ENCODE measurements at places on chromosomes 4 and X.

GRCh38 chr4:11151500-11151899, 277.2 kb downstream of the HS3ST1 start:
- DNase-seq: peak; percentile 43
- no peak overlapping the region for H3K27ac ChIP-seq
- peaks cover 15% of the 10 kb centered on the region for H3K4me1 ChIP-seq
- H3K4me3 ChIP-seq: no peak overlapping the region
- H3K27me3 ChIP-seq: no peaks in the 10 kb centered on the region

- no peak overlapping the region for H3K4me3 ChIP-seq
- H3K27ac ChIP-seq: no peak overlapping the region
These were observed 162.8 kb downstream of the PPP1R2C start for GRCh38 chrX:42615161-42615563.

GRCh38 chr4:54395013-54395527, 166.0 kb downstream of the PDGFRA start:
- no peak for DNase-seq
- no peaks in the 10 kb centered on the region for H3K36me3 ChIP-seq
- H3K4me3 ChIP-seq: no peak overlapping the region
- H3K4me1 ChIP-seq: no peaks in the 10 kb centered on the region

GRCh38 chrX:70901465-70901864, 7.0 kb downstream of the TEX11 start:
- H3K27me3 ChIP-seq: no peaks in the 10 kb centered on the region
- no peak overlapping the region for H3K27ac ChIP-seq
- H3K4me3 ChIP-seq: no peak overlapping the region
- no peaks in the 10 kb centered on the region for H3K4me1 ChIP-seq

DNA sequence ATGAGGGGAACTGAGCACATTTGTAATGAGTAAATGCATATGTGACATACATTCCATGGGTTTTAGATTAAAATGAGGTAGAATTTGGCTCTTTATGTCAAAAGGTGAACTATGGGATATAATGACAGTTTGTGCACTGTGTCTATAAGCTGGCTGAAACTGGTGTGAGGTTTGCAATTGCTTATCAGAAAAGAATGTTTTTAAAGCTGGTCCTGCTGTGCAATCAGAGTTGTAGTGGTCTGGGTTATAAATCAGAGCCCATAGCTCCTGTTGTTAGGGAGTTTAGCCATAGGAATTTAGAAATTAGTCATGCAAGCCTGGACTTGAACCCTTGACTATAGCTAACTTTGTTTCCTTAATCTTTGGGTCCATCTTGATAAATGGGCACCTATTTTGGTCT, 23.1 kb upstream of the GATB start:
- DNase-seq: no peak
- H3K27ac ChIP-seq: no peak overlapping the region
- H3K4me3 ChIP-seq: no peak overlapping the region
- H3K27me3 ChIP-seq: no peaks in the 10 kb centered on the region
- no peaks in the 10 kb centered on the region for H3K4me1 ChIP-seq

GRCh38 chrX:24694825-24695224, 1.1 kb downstream of the POLA1 start:
- peak overlapping the region; percentile 84 for H3K4me3 ChIP-seq
- H3K36me3 ChIP-seq: no peaks in the 10 kb centered on the region
- H3K4me1 ChIP-seq: peaks cover 18% of the 10 kb centered on the region
- DNase-seq: no peak
- peak overlapping the region; percentile 68 for H3K27ac ChIP-seq
- no peaks in the 10 kb centered on the region for H3K27me3 ChIP-seq

- H3K4me3 ChIP-seq: no peak overlapping the region
- H3K36me3 ChIP-seq: no peaks in the 10 kb centered on the region
- H3K27me3 ChIP-seq: no peaks in the 10 kb centered on the region
These were observed 24.3 kb upstream of the PGM2 start for GRCh38 chr4:37802068-37802666.

- no peak overlapping the region for H3K27ac ChIP-seq
- no peak for DNase-seq
- no peaks in the 10 kb centered on the region for H3K4me1 ChIP-seq
- H3K27me3 ChIP-seq: no peaks in the 10 kb centered on the region
- no peaks in the 10 kb centered on the region for H3K36me3 ChIP-seq
These were observed 243.2 kb upstream of the NOCT start for GRCh38 chr4:138772366-138772765.

DNA sequence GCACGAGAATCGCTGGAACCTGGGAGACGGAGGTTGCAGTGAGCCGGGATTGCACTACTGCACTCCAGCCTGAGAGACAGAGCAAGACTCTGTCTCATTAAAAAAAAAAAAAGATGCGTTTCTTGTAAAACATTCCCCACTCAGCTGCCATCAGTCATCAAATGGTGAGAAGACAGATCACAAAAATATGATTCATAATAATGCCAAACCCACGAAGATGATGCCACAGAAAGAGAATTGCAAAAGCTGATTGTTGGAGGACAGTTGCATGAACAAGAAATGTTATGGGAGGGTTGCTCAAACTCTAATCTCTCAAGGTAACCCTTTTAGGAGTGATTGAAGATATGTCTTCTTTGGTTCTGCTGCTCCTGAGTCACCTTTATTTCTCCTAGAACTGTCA, 21.4 kb upstream of the SMIM14 start:
- H3K27me3 ChIP-seq: no peaks in the 10 kb centered on the region
- no peaks in the 10 kb centered on the region for H3K36me3 ChIP-seq
- H3K4me3 ChIP-seq: no peak overlapping the region
- H3K27ac ChIP-seq: no peak overlapping the region

DNA sequence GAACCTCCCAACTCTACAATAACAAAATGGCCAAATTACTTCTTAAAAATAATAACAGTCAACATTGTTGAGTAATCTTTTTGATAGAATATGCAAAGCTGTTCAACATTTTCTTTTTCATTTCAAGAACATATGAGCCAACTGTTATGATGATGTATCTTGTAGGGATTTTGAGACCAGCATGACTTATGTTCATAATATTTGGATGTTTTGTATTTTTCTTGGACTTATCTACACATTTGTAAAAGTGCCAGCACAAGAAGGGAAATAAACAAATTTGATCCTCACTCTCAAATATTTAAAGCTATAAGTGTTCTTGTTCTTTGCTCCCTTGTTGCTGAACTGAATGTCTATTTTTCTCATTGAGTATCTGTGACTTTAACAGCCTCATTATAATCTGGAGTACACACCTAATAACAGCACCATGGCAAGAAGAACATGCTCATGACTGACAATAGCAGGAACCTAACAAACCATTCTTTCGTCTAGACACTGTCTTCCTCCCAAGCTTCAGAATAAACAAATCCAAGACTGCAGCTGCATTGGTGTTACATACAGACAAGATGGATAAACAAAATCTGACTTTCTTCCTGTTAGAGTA, 1049.7 kb downstream of the FAT4 start:
- H3K27ac ChIP-seq: no peak overlapping the region
- H3K4me3 ChIP-seq: no peak overlapping the region
- DNase-seq: no peak
- H3K36me3 ChIP-seq: no peaks in the 10 kb centered on the region
- H3K4me1 ChIP-seq: no peaks in the 10 kb centered on the region
- H3K27me3 ChIP-seq: no peaks in the 10 kb centered on the region

DNA sequence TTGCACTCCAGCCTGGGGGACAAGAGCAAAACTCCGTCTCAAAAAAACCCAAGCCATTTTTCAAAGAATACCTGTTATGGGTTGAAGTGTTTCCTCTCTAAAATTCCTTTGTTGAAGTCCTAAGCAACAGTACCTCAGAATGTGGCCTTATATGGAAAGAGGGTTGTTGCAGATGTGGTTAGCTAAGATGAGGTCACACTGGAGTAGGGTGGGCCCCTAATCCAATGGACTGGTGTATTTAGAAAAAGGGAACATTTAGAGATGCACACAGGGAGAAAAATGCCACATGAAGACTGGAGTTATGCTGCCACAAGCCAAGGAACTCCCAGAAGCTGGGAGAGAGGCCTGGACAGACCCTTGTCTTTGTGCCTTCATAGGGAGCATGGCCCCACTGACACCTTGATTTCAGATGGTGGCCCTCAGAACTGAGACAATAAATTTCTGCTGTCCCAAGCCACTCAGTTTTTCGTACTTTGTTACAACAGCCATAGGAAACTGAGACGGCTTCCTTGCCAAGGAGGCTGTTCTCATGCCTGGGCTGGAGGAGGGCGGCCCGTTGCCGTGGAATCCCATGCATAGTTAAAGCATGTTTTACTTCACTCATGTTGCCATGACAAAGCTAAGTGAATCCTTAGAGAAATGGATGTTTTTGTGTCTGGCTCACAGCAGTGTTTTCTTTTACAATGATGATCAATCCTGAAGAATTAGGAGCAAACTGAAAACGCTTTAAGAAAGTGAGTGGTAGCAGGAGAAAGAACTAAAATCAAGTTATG, 16.5 kb downstream of the TRAPPC2 start:
- no peak overlapping the region for H3K27ac ChIP-seq
- DNase-seq: no peak
- no peak overlapping the region for H3K4me3 ChIP-seq
- no peaks in the 10 kb centered on the region for H3K36me3 ChIP-seq
- H3K27me3 ChIP-seq: no peaks in the 10 kb centered on the region

GRCh38 chr4:93201471-93202096, 627.0 kb upstream of the ATOH1 start:
- no peak for DNase-seq
- no peaks in the 10 kb centered on the region for H3K27me3 ChIP-seq
- no peaks in the 10 kb centered on the region for H3K36me3 ChIP-seq
- no peaks in the 10 kb centered on the region for H3K4me1 ChIP-seq
- no peak overlapping the region for H3K27ac ChIP-seq
- no peak overlapping the region for H3K4me3 ChIP-seq

DNA sequence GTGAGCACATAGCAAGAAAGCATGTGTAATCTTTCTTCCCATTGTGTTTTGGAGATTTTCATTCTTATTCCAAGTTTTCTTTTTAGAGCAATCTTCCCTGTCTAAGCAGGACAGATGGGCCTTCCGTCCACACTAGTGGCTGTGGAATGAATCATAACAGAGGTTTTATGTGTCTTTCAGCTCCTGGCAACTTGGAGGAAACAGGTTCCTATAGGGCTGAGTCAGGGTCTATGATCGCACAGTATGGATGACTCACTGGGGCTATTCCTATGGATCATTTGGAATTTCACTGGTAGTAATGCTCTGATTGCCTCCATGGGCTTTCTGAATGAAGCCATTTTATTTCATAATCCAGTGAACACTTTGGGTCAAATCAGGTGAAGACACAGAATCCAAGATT, 51.8 kb upstream of the CBLL2 start:
- no peaks in the 10 kb centered on the region for H3K4me1 ChIP-seq
- no peak overlapping the region for H3K27ac ChIP-seq
- DNase-seq: no peak
- H3K27me3 ChIP-seq: no peaks in the 10 kb centered on the region
- H3K4me3 ChIP-seq: no peak overlapping the region

- DNase-seq: no peak
- peaks cover 6% of the 10 kb centered on the region for H3K27me3 ChIP-seq
- H3K36me3 ChIP-seq: no peaks in the 10 kb centered on the region
These were observed 126.9 kb downstream of the FAM53A start for GRCh38 chr4:1557221-1557597.

- H3K4me1 ChIP-seq: no peaks in the 10 kb centered on the region
- no peak overlapping the region for H3K4me3 ChIP-seq
- H3K27me3 ChIP-seq: no peaks in the 10 kb centered on the region
- no peak overlapping the region for H3K27ac ChIP-seq
- DNase-seq: no peak
- H3K36me3 ChIP-seq: no peaks in the 10 kb centered on the region
These were observed 49.6 kb downstream of the CASP3 start for GRCh38 chr4:184599492-184600135.

- H3K4me1 ChIP-seq: peaks cover 22% of the 10 kb centered on the region
- H3K27ac ChIP-seq: no peak overlapping the region
- no peak for DNase-seq
These were observed 124.4 kb downstream of the ZNF827 start for GRCh38 chr4:145814246-145814645.

GRCh38 chrX:119211649-119212014, 24.5 kb upstream of the PGRMC1 start:
- no peak for DNase-seq
- H3K27ac ChIP-seq: no peak overlapping the region
- no peaks in the 10 kb centered on the region for H3K27me3 ChIP-seq
- H3K36me3 ChIP-seq: no peaks in the 10 kb centered on the region
- H3K4me3 ChIP-seq: no peak overlapping the region
- no peaks in the 10 kb centered on the region for H3K4me1 ChIP-seq

GRCh38 chr4:98516441-98517217, 141.8 kb downstream of the TSPAN5 start:
- H3K27ac ChIP-seq: no peak overlapping the region
- no peaks in the 10 kb centered on the region for H3K4me1 ChIP-seq
- no peak for DNase-seq
- no peak overlapping the region for H3K4me3 ChIP-seq

GRCh38 chr4:17309567-17310268, 202.2 kb downstream of the QDPR start:
- H3K27me3 ChIP-seq: no peaks in the 10 kb centered on the region
- H3K27ac ChIP-seq: peak overlapping the region; percentile 82
- H3K4me1 ChIP-seq: peaks cover 19% of the 10 kb centered on the region
- no peak overlapping the region for H3K4me3 ChIP-seq
- H3K36me3 ChIP-seq: no peaks in the 10 kb centered on the region

DNA sequence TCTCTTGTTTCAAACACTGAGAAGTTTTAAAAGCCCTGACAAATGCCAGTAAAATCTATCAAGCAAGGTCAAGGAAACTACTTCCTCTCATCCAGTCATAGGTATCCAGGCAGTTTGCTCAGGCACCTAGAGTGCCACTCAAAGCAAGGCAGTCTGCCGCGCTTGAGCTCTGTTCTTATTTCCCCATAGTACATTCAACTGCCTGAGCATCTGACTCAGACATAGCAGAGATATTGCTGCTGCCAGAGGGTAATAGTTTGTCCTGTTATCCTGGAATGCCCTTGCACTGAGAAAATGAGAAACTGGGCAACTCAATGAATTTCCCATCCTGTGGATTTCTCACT, 16.1 kb upstream of the ATP8A1 start:
- H3K4me1 ChIP-seq: peaks cover 1% of the 10 kb centered on the region
- H3K27me3 ChIP-seq: no peaks in the 10 kb centered on the region
- H3K4me3 ChIP-seq: no peak overlapping the region
- no peak for DNase-seq
- H3K36me3 ChIP-seq: no peaks in the 10 kb centered on the region

DNA sequence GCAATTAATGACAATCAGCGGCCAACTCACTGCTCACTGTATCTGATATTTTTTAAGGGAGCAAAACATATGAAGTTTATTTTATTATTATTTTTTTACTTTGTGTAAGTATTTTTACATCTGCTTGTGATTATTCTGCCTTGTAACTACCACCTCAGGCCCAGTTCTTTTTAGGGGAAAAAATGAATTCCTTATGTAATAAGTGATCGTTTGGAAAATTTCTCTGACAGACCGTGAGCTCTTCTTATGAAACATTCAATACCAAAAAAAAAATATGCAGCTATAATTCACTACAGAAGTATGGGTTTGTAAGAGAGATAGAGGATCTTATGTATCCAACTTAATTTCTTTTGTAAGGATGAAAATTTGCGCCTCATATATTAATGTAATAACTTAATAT, 33.5 kb upstream of the STOX2 start:
- no peaks in the 10 kb centered on the region for H3K27me3 ChIP-seq
- DNase-seq: no peak
- H3K27ac ChIP-seq: no peak overlapping the region
- H3K4me3 ChIP-seq: no peak overlapping the region
- H3K4me1 ChIP-seq: no peaks in the 10 kb centered on the region
- no peaks in the 10 kb centered on the region for H3K36me3 ChIP-seq

All from MM.1S (cell line).